WERI-Rb-1 (cell line): ENCODE measurements at places on chromosomes 5 and 9.

DNA sequence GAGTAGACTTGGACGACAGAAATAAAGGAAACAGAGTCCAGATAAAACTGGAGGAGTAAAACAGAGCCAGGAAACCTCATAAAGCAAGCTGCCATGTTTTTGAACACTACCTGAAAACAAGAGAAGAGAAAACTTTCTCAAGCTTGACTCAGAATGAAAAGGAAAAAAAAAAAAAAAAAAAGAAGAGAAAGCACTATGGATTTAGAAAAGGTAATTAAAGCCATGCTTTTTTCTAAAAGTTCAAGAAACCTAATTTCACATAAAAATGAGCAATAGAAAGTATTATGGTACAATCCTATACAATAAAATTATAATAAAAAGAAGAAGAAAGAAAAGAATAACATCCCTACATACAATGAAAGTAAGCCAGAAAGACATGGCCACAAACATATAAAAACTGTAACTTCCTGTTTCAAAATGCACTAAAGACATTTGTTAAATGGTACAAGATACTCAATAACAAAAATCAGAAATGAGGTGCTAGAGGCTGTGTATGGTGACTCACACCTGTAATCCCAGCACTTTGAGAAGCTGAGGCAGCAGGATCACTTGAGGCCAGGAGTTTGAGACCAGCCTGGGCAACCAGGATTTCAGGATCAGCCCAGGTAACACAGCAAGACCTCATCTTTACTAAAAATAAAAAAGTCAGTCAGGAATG lies 129.5 kb downstream of the SIL1 start:
- no peak for DNase-seq

- DNase-seq = no peak
Observed at GRCh38 chr5:36496471-36496870, 109.9 kb upstream of the SLC1A3 start.

GRCh38 chr5:23977365-23977764 lies 470.0 kb downstream of the PRDM9 start:
- DNase-seq = no peak

DNA sequence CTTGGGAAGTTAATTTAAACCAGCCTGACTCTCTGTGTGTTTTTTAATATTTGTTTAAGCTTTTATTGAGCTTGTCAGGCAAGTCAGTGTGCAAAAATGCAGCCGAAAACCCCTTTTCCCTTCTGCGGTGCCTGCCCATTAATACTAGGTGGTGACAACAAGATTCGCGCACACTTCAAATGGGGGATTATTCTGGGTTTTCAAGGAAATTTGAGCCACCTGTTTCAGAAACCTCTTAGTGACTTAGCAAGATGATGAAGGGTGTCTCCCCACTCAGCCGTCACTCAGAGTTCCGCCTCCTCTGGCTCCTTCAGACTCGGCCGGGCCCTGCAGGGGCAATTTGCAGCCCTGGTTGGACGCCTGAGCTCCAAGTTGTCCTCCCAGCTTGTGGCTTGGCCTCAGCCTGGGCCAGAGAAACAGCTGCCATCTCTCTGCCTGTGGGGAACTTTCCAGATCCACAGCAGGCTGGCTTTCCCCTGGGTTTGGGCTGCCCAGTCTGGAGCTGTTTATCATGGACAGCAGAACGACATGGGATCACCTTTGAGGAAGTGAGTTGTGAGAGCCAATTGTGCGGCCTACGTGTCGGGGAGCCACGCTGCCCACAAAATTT lies 75.9 kb downstream of the SPRY4 start:
- peak; percentile 67 for DNase-seq

GRCh38 chr5:109743770-109744212 lies 54.1 kb downstream of the MAN2A1 start:
- DNase-seq = no peak

DNA sequence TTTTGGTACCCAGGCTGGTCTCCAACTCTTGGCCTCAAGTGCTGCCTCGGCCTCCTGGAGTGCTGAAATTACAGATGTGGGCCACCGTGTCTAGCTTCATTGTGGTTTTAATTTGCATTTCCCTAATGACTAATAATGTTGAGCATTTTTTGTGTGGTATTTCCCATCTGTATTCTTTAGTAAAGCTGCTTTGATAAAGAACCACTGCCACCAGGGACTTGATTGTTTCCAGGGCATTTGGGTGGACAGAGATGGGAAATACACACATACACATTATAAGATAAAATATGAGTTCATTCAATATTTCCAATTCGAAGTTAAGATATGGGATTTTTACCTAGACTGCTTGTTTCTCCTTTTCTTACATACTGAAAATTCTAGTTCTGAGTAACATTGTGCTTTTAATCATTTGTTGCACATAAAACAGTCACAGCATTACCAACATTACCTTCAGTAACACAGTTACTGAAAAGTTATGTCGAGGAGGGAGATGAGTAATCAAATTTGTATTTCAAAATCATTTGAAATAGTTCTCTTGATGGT lies 28.9 kb downstream of the HABP4 start:
- DNase-seq = no peak

DNA sequence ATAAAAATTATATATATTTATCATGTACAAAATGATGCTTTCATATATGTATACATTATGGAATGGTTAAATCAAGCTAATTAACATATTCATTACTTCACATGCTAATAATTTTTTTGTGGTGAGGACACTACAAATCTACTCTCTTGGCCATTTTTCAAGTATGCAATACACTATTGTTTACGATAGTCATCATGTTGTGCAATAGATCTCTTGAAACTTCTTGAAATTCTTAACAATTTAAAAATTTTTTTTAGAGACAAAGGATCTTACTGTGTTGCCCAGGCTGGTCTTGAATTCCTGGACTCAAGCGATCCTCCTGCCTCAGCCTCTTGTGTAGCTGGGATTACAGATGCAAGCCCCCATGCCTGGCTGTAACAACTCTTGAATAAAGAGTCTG lies 45.2 kb upstream of the SHOC1 start:
- DNase-seq = no peak

DNA sequence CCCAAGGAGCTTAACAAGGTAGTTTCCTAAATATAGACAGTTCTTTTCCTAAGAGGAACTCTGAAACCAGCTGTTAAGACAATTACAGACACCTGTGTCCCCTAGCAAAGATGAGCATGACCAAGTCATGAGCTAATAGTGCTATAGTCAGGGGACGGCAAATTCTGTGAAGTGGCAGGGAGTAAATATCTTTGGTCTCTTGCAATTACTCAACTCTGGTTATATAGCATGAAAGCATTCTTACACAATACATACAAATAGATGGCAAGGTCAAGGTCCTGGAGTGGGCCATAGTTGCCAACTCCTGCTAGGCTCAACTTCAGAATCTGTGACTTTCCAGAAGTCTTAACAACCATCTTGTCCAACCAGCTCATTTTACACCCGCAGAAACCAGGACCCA lies 103.7 kb downstream of the RFK start:
- no peak for DNase-seq

DNA sequence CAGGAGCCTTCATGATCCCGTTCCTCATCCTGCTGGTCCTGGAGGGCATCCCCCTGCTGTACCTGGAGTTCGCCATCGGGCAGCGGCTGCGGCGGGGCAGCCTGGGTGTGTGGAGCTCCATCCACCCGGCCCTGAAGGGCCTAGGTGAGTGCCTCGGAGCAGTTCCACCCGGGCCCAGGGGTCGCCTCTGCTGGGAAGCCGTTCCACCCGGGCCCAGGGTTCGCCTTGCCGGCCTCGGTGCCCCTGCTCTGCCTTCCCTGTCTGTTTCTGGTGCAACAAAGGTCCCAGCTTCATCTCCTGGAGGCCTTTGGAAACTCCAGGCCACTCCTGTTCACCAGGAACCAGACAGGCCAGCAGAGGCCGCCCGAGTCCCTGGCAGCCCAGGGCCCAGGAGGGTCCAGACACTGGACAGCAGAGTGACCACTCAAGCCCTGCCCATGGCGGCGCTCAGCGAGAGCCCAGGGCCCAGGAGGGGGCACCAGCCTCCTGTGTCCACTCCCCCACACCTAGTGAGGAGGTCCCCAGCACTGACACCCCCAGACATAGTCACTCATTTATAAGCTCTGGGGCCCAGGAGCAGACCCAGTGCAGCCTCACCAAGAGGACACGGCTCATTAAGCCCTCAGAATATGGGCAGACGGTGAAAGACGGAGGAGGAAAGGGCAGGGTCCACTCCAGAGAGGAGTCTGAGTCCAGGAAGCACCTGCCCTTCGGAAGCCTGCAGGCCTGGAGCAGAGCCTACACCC lies 7.5 kb downstream of the SLC6A19 start:
- peak; percentile 93 for DNase-seq

DNA sequence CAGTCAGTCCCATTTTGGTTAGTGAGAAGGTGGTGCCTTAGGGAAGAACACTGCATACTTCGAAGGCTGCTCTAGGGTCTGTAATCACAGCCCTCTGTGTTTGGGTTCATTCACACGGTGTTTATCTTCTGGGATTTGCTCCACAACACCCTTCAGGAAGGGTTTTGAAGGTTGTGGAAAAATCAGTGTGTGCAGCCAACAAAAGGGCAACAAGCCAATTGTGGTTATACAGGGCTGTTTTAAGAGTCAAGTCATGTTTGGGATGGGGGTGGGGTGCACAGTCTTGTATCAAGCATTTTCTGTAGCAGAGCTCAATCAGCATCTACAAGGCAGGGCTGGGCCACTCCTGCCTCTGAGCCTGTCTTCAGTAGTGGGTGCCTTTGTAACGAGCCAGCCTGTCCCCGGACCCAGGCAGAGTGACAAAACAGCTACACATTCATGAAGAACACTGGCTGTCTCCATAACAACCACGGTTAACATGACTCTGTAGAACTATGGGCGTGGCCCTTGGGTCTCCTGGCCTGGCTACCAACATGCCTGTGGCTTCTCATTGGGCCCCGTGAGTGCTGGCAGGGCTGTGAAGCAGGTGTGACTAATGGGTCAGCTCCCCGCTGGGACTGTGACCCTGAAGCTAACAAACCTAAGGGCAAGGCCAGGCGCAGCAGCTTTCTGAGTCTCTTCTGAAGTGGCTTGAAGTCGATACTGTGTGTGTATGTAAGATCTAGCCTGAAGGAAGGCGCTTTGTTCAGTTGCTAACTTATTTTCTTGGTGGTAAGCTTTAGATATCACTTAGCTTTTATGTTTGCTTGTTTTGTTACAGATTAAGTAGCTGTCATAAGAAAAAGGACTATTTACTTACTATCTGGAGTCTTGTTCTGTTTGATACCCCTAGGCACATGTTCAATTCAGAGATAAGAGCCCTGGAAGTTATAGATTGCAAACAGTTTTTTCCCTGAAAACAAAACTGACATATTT lies 27.9 kb upstream of the GOLM1 start:
- DNase-seq = no peak

- no peak for DNase-seq
Observed at GRCh38 chr5:94326586-94326985, 291.8 kb downstream of the KIAA0825 start.

GRCh38 chr5:124697933-124698591 lies 48.4 kb downstream of the ZNF608 start:
- no peak for DNase-seq

DNA sequence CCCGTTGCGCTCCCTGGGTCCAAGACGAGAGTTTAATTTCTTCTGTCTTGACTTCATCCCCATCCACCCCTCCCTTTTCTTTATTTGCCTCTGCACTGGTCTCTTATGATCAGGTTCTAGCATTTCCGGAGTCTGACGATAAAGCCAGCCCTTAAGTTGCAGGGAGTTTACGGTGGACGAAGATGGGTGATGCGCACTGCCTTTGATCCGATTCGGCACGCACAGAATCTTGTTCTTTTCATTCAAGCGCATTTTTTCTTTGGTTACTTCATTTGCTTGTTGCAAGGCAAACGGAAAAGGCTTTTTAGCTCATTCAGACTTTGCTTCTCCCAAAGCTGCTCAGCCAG lies 488 bp upstream of the MCTP1 start:
- no peak for DNase-seq

GRCh38 chr9:71854811-71855210 lies 56.2 kb downstream of the ABHD17B start:
- peak; percentile 41 for DNase-seq

GRCh38 chr5:13511442-13511841 lies 433.0 kb downstream of the DNAH5 start:
- no peak for DNase-seq

- DNase-seq = peak; percentile 17
Observed at GRCh38 chr5:132181011-132181629, 46.5 kb downstream of the P4HA2 start.

- DNase-seq = no peak
Observed at GRCh38 chr5:177476531-177477233, 3.2 kb upstream of the DBN1 start.

- no peak for DNase-seq
Observed at GRCh38 chr9:80787636-80788035, 901.7 kb downstream of the TLE1 start.

GRCh38 chr5:140324617-140325241 lies 21.7 kb downstream of the HBEGF start:
- DNase-seq = no peak

- peak; percentile 77 for DNase-seq
Observed at GRCh38 chr5:58582019-58582802, 664 bp upstream of the RAB3C start.

DNA sequence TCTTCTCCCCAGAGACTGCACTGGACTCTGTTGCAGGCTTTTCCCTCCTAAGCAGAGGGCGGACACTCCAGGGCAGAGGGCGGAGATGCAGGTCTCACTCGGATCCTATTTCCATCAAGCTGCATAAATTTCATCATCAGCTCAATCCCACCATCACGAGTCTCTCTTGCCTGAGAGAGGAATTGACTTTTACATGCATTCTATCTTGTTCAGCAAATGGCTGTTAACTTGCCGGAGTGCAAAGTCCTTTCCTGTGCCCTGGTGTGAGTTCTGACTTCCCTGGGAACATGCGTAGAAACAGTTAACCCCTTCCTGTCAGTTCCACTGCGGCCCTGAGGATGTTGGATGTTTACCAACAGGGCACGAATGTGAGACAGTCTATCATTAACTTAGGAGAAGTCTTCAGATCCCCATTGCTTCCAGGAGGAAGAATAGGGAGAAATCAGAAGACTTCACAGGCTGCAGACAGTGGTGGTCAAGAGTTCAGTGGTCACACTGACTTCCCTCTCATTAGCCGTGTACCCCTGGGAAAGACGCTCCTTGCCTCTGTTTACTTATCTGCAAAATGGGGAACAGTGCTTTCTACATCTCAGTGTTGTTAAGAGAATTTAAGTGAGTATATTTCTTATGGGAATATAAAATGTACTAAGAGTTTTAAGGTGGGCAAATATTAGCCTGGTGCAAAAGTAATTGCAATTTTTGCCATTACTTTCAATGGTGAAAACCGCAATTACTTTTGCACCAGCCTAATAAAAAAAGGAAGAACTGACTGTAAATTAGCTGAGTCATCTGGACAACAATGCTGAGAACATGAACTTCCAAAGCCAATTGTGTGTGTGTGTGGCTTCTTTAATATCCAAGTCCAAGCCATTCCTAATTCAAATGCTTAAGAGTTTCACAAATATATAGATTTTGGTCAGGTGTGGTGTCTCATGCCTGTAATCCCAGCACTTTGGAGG lies 248.0 kb downstream of the DRD1 start:
- no peak for DNase-seq

DNA sequence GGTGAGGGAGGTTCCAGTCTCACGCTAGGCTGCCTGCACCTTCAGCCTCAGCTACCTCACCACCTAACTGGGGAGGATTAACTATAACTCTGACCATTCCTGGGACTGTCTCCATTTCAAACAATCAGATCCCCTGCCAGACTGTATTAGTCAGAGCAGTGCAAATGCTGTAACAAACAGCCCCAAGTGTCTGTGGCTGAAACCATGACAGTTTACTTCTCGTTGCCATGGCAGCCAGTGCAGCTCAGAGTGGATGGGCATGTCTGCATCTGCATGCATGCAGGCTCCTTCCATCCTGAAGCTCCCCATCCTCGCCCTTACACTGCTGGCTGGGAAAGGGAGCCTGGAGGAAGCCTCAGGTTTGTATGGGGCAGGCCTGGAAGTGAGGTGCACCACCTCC lies 86.7 kb downstream of the KCNIP1 start:
- no peak for DNase-seq

- DNase-seq = no peak
Observed at GRCh38 chr5:8560776-8561175, 691.8 kb downstream of the MTRR start.
